ENCODE measurements at places on chromosomes 6 and 20.

DNA sequence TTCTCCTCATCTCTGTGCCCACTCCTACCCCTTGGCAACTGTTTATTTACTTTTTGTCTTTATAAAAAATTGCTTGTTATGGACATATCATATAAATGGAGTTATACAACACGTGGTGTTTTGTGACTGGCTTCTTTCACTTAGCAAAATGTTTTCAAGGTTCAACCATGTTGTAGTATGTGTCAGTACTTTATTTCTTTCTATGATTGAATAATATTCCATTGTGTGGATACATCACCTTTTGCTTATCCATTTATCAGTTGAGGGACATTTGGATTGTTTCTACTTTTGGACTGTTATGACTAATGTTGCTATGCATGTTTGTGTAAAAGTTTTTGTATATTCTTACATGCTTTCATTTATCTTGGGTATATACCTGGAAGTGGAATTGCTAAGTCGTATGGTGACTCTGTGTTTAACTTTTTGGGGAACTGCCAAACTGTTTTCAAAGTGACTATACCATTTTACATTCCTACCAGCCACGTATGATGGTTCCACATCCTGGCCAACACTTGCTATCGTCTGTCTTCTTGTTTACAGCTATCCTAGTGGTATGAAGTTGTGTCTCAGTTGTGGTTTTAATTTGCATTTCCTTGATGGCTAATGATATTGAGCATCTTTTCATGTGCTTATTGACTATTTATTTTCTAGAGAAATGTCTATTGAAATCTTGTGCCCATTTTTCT, 84.4 kb downstream of the SLX4IP start:
- peak; percentile 17 for DNase-seq

- no peak for DNase-seq
Measured at GRCh38 chr6:19415605-19416326, 421.4 kb upstream of the ID4 start.

GRCh38 chr20:49595811-49596561, 28.0 kb upstream of the PTGIS start:
- DNase-seq = peak; percentile 53

GRCh38 chr6:35139924-35140638, 1.1 kb downstream of the TCP11 start:
- DNase-seq = peak; percentile 61

DNA sequence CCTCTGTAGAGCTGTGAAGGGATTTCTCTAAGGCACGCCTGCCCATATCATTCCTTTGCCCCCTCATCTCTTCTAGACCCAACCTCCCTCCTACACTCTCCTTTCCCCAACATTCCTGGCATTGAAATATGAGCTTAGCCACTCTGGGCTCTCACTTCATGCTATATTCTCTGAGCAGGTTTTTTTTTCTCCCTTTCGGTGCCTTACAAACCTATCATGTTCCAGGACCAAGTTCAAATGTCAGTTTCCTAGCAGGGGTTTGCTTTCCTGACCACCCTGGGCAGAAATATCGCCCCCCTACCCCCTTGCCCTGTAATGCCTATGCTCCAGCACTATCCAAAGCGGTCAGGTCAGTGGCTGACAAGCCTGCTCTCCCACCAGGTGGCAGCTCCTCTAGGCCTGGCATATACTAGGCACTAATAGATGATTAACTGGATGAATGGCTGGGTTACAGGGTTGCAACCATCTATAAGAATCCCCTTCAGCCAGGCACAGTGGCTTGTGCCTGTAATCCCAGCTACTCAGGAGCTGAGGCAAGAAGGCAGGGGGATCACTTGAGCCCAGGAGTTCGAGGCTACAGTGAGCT, 25.7 kb upstream of the AAR2 start:
- DNase-seq = no peak

DNA sequence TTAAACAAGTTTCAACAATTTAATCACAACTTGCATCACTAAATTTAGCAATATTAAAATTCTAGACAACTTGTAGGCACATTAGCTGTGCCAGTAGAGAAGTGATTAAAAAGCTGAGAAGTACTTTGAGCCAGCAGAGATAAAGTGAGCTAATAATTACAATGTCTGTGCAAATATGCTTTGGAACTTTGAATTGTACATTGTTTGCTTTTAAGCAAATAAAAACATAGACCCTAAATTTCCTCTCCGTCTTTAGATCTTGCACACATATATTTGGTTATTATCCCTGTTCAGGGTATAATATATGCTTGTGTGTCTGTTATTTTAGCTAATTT, 44.2 kb upstream of the DEFB112 start:
- DNase-seq = no peak

DNA sequence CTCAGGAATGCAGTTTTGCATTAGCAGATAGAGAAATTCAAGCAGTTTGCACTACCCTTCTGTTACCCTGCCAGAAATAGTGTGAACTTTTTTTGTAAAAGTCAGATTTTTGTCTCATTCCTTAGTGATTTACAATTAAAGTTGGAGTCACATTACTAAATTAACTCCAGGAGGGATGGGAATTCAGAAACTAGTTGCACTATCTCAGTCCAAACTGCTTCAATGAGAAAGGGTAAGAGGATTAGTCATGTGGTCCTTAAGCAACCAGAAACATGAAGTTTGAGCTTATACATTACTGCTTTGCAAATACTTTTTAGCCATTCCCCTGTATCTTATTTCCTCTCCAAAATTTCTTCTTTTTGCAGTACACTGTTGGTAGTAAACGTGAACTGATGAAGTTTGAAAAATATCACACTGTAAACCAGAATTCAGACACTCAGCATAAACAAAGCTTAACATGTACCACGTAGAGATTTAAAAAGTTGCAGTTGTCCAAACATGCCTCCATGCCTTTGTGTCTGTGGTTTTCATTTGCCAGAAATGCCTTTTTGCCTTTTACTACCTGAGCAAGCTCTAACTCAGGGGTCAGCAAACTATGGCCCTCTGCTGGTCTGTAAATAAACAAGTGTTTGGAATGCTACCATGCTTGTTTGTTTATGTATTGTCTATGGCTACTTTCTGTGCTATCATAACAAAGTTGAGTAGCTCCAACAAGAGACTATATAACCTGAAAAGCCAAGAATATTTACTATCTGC, 49.7 kb downstream of the TP53INP2 start:
- no peak for DNase-seq
